ENCODE measurements at places on chromosomes 7 and 10.
A peak's percentile ranks its signal among the peaks of the same experiment; 100 is the strongest.

DNA sequence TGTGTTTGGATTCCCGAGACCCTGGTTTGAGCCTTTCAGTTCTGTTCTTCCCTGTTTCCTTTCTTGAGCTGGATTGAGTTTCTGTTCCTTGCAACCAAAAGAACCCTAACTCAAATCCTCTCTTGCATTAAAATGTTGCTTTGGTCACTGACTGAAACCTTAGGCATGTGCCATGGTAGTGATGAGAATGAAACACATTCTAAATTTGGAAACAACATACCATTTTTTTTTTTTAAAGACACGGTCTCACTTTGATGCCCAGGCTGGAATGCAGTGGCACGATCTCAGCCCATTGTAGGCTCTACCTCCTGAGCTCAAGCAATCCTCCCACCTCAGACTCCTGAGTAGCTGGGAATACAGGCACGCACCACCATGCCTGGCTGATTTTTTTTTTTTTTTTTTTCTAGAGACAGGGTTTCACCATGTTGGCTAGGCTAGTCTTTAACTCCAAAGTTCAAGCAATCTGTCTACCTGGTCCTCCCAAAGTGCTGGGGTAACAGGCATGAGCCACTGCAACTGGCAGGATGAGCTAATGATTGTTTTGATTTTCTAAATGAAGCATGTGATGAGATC, 8.4 kb downstream of the THAP5 start:
- no peak for DNase-seq

GRCh38 chr10:102540023-102540422, 36.3 kb downstream of the SUFU start:
- DNase-seq: no peak

GRCh38 chr7:105743351-105744090, 132.9 kb downstream of the ATXN7L1 start:
- DNase-seq: no peak

DNA sequence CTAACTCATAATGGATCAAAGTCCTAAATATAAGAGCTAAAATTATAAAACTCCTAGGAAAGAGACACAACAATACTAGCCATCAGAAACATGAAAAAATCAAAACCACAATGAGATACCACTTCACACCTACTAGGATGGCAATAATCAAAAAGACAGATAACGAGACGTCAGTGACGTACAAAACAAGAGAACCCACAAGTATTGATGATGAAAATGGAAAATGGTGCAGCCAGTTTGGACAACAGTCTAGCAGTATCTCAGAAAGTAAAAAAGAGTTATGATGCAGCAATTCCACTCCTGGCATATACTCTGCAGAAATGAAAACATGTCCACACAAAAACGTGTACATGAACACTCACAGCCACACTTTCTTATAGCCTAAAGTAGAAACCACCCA, 173.5 kb downstream of the SRPK2 start:
- DNase-seq: no peak

- DNase-seq: no peak
These were observed 3.8 kb downstream of the NODAL start for GRCh38 chr10:70437721-70438120.

GRCh38 chr7:36264123-36264801, 111.2 kb downstream of the EEPD1 start:
- DNase-seq: no peak

DNA sequence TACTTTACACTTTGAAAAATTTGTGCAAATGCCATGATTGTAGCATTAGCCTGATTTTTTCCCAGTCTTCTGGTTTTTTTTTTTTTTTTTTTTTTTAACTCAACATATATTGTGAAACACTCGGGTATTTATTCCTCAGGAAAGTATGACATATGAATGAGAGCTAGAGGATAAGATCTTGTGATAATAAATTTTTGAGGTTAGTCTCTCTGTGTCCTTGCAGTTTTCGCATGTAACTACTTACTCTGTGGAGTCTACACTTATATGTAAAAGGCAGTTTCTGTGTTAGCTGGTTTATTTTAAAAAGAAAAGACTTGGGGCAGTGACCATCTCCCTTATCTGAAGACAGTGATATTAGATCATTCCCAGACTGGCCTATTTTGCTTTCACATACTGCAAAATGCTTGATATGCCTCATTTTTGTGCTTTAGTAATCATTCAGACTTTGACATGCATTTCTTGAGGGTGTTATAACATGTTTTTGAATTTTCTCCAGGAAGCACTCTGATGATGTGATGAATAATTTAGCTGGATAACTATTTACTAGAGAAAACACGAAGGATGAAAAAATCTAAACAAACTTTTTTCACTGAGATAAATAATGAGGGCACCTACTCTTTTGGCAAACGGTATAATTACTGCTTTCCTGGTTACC, 371.0 kb downstream of the NRG3 start:
- DNase-seq: no peak

GRCh38 chr10:116164291-116164690, 108.7 kb downstream of the GFRA1 start:
- DNase-seq: no peak

GRCh38 chr7:3446786-3447185, 145.7 kb downstream of the SDK1 start:
- DNase-seq: no peak

- no peak for DNase-seq
These were observed 9.5 kb downstream of the HECW1 start for GRCh38 chr7:43121973-43122372.

GRCh38 chr7:37065779-37066271, 341.5 kb upstream of the AOAH start:
- DNase-seq: no peak

- DNase-seq: no peak
These were observed 11.5 kb upstream of the AKR1B10 start for GRCh38 chr7:134515569-134516468.

GRCh38 chr10:4850397-4850796, 24.4 kb downstream of the AKR1E2 start:
- DNase-seq: no peak

- no peak for DNase-seq
These were observed 22.0 kb upstream of the FZD1 start for GRCh38 chr7:91242097-91242844.

DNA sequence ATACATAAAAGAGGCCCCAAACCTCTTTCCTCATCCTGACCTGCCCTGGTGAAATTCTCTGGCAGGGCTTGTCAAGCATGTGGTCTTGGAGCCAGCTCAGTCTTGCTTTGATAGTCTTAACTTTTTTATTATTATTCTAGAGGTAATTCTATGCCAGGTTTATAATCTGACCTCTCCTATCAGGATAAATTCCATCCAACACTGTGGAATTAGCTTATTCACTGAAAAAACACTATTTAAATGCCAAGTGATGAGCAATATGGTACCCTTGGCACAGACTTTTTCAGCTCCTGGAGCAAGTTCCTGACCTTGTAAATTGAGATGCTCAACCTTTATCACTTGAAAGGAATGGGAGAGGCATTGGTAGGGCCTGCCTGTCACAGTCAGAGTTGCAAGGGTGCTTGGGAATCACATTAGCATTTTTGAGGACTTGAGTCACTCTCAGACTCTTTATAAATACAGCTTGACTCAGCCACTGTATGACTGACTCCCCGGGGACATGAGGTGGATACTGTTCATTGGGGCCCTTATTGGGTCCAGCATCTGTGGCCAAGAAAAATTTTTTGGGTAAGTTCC, at the start of gene CPA4:
TSS of gene CPA4 (plus strand) at position 480 of the 576 bp plus-strand sequence. CDS start at position 500, 20 bp downstream.
- no peak for DNase-seq

- no peak for DNase-seq
These were observed 85.1 kb downstream of the PAXIP1 start for GRCh38 chr7:154917808-154918160.

DNA sequence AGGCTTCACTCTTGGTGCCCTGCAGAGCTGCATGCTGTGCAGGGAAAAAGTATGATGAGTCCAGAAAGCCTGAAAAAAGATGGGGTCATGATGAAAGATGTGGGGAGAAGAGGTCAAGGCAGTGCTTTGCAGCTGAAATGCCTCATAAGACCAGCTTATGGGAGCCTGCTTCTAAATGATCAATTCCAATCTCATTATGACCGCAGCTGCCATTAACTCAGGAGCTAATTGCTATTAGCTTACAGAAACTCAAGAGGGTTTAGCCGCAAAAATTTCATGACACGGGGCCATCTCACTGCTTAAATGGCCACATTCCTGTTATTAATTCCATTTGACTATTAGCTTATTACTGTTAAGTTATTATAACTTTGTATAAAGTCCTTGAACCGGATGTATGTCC, 502.9 kb upstream of the ZMIZ1 start:
- no peak for DNase-seq

- no peak for DNase-seq
These were observed 63.4 kb upstream of the PLA2G12B start for GRCh38 chr10:73017955-73018480.

DNA sequence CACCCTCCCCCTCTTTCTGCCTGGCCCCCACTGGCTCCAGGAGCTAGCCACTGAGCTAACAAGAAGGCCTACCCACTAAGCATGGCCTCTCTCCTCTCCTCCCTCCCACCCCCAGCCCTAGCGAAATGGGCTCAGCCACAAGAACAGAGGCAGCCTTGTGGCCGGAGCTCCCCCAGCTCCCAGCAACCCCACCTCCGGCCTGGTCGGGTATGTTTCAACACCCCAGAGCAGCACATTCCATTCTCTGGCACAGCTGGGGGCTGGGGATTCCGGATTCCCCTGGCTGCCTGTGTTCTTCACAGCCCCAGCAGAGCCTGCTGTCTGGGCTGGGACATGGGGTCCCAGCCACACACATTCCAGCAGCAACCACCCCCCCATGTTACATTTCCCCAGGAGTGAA, 9.0 kb downstream of the SFRP5 start:
- peak; percentile 16 for DNase-seq

DNA sequence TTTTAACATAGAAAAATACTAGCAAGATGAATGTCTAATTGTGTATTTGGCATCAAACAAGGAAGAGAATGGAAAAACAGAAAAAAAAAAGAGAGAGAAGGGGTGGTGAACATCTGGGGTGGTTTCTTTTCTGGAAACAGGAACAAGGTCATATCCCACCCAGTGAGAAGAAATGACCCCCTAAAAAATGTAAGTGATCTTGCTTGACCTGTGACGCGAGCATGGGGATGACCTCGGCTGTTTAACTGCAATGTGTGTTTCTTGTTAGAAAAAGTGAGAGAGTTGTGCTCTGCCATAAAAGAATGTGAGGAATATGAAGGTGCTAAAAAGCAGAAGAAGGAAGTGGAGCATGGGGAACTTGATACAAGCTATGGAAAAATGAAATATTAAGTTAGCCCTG, 258.5 kb downstream of the AGMO start:
- DNase-seq: no peak

- no peak for DNase-seq
These were observed 3.0 kb downstream of the H2BK1 start for GRCh38 chr7:151207315-151207714.

DNA sequence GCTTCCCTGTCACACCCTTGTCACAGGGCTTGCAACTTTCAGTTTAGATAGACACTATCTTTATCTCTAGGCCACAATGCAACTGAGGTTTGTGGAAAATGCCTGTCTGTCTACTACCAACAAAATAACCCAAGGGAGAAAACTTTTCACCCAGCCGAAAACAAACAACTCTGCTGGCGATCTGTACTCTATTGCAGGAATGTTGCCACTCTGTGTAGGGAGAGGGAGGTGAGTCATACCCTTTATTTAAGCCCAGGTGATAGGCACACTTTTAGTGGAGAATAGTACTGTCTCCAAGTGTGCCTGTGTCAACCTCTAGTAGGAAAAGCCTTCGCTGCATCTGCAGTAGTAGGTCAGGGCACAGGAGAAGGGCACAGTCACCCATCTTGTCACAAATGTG, 108.3 kb downstream of the SLC25A40 start:
- DNase-seq: no peak

DNA sequence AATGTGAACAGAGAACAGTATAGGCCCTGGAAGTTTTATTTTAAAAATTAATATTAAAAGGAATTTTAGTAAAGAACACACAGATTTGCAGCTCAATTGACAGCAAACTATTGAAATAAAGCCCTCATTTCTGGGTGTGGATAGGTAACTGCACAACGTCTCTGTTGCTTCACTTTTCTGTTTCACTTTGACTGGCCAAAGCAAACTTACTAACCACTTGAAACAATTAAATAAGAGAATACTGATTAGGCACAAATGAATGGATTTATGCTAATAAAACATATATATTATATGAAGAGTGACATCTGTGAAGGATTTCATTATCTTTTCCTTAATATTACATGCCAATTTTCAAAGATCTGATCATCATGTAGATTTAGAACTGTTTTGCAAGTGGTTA, 11.9 kb downstream of the ZNF804B start:
- no peak for DNase-seq

GRCh38 chr10:125003901-125004467, 62.1 kb downstream of the ZRANB1 start:
- DNase-seq: no peak

DNA sequence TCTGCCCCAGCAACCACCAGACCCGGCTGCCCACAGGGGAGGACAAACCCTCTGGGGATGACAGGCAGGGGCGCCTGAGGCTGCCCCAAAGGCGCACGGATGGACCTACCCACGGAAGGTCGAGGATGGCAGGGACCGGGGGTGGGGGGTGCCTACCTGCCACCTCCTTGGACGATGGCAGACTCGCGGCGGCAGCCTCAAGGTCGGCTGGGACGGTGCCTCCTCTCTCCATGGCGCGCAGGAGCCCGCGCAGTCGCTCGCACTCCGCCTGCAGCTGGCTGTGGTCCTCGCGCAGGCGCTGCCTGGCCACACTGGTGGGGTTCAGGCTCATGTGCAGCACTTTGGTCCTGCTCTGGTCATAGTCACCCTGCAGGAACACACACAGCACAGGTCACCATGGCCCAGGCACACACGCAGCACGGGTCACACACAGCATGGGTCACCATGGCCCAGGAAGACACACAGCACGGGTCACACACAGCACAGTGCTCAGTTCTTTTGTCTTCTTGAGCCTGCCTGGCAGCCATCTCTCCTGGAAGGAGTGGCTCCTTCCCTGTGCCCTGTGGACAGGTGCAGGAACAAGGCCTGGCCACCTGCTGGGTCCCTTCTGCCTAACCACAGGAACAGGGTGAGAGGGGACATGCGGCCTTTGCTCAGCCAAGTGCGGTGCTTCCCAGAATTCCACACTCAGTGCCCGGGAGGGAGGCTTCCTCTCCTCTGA, 266.6 kb downstream of the ELFN1 start:
- no peak for DNase-seq

DNA sequence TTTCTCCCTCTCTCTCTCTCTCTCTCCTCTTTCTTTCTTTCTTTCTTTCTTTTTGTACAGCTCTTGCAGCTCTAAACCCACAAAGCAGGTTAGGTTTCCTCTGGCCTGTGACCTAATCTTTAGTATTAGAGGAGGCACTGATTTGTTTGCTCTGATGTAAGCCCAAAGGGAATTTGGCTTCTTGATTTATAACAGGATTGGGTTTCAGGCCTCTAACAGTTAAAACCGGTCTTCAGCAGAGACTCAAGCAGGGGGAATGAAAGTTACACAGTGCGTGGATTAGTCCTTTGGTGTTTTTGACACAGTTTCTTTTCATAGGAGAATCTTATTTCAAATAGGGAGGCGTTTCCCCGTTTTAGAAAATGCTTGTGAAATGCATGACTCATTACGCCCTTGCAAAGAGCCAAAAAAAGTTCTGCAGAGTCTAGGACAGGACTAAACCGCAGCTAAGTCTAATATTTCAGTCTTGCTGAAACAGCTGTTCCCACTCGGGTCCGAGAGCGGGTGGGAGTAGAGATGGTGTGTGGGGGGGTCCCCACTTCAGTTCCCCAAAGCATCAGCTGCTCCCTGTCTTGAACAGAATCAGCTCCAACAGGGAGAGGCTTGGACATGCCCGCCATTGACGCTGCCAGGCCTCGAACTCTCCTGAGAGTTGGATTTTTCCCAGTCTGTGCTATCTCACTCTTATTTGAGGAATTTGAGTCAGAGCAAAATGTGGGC, 296.5 kb upstream of the PITRM1 start:
- DNase-seq: no peak

Measured in head of caudate nucleus (tissue), 42 donors.